MCF 10A (cell line): ENCODE measurements at places on chromosomes 16 and 17.
A peak's percentile ranks its signal among the peaks of the same experiment; 100 is the strongest.

DNA sequence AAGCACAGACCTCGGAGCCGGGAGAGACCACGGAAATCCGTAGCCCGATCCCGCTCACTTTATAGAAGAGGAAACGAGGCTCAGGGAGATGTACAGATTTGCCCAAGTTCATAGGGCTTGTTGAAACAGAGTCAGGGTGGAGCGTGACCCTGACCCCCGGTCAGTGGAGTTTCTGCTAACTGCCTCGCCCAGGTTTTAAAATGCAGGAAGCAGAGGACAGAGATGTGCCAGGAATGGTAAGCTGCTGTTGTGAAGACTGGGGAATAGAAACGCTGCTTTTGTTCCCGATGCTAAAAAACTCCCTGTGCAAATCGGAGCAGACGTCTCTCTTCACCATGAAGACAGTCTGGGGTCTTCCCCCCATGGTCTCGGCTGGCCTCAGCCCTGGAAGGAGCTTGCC lies 403.0 kb downstream of the SEC14L1 start:
- no peak for DNase-seq

GRCh38 chr16:31473264-31473984 lies 1.5 kb downstream of the TGFB1I1 start:
- no peak for DNase-seq

- DNase-seq = peak; percentile 16
Observed at GRCh38 chr16:228151-228851, 948 bp downstream of the LUC7L start.

GRCh38 chr17:39340731-39341130 lies 60.7 kb downstream of the FBXL20 start:
- DNase-seq = no peak

DNA sequence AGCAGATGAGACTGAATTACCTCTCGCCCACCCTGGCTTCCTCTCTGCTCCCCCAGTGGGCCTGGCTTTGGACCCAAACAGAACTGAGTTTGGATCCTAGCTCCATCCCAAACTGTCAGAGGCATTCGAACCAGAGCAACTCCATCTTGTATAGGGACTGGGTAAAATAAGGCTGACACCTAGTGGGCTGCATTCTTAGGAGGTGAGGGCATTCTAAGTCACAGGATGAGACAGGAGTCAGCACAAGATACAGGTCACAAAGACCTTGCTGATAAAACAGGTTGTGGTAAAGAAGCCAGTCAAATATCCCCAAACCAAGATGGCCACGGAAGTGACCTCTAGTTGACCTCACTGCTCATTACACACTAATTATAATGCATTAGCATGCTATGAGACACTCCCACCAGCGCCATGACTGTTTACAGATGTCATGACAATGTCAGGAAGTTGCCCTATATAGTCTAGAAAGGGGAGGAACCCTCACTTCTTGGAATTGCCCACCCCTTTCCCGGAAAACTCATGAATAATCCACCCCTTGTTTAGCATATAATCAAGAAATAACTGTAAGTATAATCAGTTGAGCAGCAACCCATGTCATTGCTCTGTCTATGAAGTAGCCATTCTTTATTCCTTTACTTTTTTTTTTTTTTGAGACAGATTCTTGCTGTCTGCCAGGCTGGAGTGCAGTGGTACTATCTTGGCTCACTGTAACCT lies 44.4 kb downstream of the LYRM1 start:
- peak; percentile 25 for DNase-seq
